ENCODE measurements at places on chromosomes 12 and 14.

- no peak for DNase-seq
Measured at GRCh38 chr12:75509621-75510020, 1.8 kb downstream of the KRR1 start.

DNA sequence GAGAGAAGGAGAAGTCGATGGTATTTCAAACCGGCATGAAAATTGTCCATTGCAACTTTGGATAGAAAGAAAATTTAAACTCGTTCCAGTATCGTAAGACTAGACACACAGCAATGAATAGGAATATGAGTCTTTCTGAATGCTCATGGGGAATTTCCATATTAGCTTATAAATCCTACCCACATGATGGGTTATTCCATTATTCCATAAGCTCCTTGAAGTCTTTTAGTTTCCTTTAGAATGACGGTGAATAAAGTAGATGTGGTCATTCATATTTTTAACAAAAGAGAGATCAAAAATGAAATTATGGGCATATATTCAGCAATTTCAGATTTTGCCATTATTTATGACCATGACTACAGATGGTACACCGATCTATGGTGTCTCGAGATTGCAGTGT lies 163.4 kb upstream of the HMGA2 start:
- no peak for DNase-seq

GRCh38 chr12:56769868-56770267 lies 6.7 kb downstream of the HSD17B6 start:
- DNase-seq, result no peak

DNA sequence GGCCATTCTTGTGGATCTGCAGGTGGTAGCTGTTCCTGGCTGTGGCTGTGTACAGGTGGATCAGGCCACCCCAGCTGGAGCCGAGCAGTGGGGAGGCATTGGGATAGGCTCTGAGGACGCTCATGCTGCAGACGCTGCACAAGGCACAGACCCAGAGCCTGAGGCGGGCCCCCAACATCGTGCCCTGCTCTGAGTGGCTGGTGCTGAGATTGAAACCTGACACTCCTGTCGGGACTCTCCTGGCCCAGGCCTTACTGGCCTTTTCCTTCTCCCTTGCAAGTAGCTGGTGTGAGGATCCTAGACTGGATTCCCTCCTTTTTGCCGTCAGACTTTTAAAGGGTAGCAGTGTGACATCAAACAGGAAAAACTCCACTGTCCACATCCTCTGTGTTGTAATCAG lies at the start of gene FGF23:
Gene FGF23, minus strand, starts transcription at position 308 of the 400 bp plus-strand sequence. Its CDS starts 130 bp downstream, at position 178.
- DNase-seq, result peak; percentile 23

GRCh38 chr14:106679776-106680175 lies 1153.4 kb downstream of the TMEM121 start:
- no peak for DNase-seq

DNA sequence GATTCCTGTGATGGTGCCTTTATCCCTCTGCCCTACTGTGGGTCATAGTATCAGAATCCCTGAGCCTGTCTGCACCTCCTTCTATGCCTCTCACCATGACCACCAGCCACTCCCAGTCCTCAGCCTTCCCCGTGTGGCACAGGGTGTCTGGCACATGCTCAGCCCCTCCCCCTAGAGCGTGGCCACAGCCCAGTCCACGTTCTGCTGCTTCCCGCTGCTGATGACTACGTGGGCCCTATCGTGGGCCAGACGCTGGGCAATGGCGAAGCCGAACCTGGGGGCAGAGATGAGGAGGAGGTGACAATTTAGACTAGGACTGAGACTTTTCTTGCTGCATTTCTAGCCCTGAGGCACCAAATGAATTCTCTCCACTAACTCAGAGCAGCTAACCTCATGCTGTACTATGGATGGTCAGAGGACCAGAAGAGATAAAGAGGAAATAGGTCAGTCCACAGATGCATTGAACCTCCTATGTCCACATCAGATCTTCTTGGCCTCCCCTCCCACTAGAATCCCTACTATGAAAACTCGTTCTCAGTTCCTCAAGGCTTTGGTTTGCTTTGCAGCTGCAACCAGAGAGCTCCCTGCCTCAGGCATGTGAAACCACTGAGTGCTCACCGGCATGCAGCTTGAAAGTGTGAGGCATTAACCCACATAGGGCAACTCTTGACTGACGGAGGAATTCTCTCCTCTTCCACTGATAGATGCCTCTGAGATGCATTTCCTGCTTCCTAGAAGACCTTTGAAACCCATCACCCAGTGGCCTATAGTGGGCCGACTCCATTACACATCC lies 126.3 kb upstream of the DHRS4 start:
- no peak for DNase-seq

GRCh38 chr14:96979611-96980074 lies 182.5 kb downstream of the VRK1 start:
- no peak for DNase-seq

- DNase-seq, result no peak
Measured at GRCh38 chr14:53249059-53249458, 95.9 kb upstream of the DDHD1 start.

GRCh38 chr14:68349900-68350629 lies 442.8 kb downstream of the ZFP36L1 start:
- DNase-seq, result peak; percentile 36

GRCh38 chr12:106299202-106299774 lies 3.2 kb upstream of the TCP11L2 start:
- no peak for DNase-seq

GRCh38 chr14:87873741-87874140 lies 119.2 kb downstream of the GALC start:
- peak; percentile 29 for DNase-seq

DNA sequence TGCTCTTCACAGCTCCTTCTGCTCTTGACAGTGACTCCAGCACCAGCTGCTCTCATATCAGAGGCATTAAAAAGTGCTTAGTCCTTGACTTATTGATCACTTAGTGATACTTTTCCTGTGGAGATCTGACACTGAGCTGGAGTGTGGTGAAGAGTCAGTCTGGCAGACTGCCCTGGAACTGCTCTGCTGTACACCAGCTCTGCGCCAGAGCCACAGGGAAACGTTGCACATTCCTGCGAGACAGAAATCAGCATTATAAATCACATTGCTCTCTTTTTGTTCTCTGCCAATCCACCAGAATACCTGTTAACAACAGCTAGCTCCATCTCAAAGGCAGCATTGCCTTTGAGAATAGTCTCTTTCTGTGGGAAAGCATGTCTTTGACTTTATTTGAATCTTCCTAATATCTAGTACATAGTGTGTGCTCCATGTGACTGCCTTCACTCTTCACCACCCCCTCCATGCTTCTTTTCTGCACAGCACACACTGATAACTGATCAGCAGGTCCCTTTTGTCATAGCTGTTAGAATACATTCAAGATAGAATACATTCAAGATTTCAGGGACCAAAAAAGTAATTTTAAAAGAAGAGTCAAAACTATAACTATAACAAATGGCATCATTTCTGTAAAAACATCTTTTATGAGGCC lies 48.2 kb upstream of the VSX2 start:
- no peak for DNase-seq

GRCh38 chr12:109178532-109178931 lies 62.1 kb downstream of the ACACB start:
- no peak for DNase-seq

DNA sequence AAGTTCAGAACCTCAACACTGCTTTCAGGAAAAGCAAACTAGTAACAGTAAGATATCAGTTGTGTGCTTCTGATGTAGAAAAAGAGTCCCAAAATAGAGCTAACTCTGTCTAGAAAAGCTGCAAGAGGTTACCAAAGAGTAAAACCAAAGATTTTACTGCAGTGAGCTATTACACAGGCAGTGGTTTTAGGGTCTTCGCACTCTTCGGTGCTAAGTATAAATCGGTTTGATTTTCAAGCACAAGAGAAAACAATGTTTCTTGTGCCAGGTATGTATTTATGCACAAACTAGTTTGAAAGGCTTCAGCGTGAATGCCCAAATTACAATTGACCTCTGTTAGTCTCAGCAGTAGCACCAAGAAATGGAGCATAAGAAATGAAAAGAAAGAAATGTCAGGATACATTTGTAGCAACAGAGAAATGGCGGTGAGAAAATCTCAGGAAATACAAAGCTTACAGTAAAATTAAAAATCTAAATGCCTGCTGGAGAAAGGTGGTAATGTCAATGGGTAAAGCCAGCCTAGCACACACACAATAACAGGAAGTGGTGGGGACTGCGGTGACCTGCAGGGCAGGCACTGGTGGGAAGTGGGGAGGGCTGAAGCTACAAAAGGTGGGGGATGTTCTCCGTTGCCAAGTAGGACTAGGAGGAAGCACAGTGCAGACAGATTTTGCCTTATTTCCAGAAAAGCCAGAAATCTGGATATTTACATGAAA lies 18.0 kb upstream of the DYRK2 start:
- DNase-seq, result peak; percentile 17

- no peak for DNase-seq
Measured at GRCh38 chr14:100307766-100308426, 1.7 kb upstream of the SLC25A29 start.

DNA sequence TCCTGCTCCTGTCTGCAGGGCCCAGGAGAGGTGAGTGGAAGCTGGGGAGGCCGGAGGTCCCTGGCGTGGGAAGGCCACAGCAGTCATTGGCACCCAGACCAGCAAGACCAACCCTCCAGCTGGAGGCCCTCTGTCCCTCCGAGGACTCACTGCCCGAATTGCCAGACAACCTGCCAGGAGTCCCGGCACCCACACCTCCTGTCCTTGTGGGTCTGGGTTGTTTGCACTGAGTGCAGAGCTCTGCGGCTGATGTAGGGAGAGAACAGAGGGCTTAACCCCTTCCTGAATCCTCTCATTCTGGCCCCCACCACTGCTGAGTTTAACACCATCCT lies 204.9 kb downstream of the KIF26A start:
- no peak for DNase-seq

DNA sequence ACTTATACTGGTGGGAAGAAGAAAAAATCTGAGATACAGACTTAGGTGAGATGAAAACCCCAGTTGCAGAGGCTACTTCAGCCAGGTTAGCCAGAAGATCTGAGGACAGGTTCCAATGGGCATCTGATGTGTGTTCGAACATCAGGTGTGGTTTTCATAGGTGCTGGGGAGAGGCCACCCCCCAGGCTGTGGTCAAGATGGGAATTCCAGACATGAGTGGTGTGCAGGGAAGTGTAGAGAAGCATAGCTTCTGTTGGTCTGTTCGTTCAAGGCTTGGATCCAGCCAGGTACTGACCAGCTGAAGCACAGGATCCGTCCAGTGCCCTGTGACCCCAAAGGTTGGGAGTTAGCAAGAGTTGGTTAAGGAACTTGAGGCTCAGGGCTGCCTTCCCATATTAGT lies 85.5 kb downstream of the SSPN start:
- no peak for DNase-seq

GRCh38 chr14:29836395-29836794 lies 91.3 kb downstream of the PRKD1 start:
- DNase-seq, result no peak

All from fibroblast of pulmonary artery (primary cell).